Activated effector memory CD4-positive, alpha-beta T cell treated with anti-CD3 and anti-CD28 coated beads, Interleukin-2, amount 50 U/mL, for 16 hours (primary cell): ENCODE measurements at places on chromosomes 2 and 18.

DNA sequence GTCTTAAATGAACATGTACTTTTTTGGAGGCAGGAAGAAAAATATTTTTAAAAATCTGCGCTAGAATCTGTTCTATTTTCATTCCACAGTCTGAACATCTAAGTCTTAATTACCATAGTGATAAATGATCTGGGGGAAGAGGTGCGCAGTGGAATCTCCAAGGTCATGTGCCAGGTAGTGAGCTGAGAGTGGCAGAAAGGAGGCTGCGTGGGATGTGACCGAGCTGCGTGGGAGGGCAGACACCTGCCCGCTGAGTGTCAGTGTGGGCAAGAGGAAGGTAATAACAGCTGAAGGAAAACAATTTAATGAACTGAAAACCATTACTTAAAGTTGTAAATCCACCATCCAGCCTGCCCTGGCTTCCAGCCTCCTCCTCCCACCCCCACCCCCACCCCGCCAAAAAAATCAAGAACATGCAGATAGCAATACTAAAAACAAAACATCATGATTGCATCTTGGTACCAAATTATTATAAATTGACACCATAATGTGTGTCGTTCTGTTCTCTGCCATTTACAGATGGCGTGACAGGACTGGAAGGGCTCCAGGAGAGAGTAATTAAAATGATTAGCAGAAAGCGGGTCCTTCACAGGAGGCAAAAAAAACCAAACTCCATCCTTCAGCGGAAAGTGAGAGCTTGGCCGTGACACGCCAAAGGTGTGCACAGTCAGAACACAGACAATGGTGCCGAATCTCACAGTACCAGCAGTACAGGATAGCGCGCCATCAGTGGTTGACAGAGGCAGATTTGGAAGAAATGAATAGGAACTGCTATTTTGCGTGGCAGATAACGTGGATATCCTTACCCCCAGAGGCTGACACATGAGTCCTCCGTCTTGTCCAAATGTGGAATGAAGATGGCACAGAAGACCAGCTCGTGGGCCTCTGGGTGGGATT is 11.4 kb upstream of the DTNB start:
- no peak for DNase-seq

GRCh38 chr2:18402-19271 is 27.7 kb downstream of the FAM110C start:
- no peak for DNase-seq

DNA sequence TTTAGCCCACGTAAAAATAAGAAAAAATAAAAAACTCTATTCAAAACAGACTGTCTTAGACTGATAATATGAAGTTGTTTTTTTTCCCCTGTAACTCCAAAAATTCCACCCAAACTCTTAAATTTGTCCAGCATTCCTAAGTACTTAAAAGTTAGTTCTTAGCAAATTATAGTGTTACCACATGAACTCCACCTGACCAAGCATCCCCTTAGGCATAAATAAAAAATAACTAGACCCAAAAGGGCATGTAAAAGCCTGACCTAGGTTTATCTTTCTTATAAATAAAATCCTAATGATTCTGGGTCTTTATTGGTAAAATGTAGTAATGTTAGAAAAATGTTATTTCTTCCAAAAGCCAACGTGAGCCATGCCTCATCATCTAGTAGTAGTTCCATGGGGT is 54.3 kb downstream of the TTC21B start:
- DNase-seq = no peak

DNA sequence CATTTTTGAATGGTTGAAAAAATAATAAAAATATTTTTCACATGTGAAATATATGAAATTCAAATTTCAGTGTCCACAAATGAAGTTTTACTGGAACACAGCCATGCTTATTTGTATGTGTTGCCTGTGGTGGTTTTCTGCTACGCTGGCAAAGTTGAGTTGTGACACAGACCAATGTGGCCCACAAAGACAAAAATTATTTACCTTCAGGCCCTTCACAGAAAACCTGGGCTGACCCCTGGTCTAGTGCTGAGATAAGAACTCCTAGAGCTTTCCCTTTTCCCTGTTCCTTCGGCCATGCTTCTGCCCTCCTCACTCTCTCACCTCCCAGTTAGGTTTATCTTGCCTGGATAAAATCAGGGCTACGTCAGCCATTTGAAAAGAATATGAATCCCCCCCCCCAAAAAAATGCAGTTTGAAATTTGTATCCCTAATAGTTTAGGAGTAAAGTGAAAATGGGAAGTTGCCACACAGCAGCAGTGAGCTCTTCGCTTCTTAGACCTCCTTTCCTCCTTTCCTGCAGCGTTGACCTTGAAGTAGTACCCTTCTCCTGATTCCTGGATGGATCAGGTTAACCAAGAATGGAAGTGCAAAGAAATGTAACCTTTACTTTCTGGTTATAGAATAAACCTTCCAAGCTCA is 91.0 kb downstream of the LIMS1 start:
- DNase-seq = no peak

DNA sequence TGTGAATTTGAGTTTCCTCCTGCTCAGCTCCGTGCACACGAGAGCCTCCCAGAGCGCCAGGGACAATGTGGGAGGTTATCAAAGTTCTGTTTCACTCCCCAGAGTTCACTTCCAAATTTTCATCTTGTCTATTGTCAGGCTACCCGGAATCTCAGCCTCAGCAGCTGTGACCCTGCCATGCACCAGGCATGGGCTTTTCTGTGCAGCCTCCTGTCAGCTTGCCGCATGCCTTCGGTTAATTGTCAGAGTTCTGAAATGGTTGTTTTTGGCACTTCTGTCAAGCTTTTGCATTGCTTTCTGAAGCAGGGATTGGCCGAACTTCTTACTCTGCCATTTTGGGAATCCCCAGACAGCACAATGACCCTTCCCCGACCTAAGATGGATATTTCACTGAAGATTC is 60.4 kb downstream of the SH3YL1 start:
- no peak for DNase-seq

DNA sequence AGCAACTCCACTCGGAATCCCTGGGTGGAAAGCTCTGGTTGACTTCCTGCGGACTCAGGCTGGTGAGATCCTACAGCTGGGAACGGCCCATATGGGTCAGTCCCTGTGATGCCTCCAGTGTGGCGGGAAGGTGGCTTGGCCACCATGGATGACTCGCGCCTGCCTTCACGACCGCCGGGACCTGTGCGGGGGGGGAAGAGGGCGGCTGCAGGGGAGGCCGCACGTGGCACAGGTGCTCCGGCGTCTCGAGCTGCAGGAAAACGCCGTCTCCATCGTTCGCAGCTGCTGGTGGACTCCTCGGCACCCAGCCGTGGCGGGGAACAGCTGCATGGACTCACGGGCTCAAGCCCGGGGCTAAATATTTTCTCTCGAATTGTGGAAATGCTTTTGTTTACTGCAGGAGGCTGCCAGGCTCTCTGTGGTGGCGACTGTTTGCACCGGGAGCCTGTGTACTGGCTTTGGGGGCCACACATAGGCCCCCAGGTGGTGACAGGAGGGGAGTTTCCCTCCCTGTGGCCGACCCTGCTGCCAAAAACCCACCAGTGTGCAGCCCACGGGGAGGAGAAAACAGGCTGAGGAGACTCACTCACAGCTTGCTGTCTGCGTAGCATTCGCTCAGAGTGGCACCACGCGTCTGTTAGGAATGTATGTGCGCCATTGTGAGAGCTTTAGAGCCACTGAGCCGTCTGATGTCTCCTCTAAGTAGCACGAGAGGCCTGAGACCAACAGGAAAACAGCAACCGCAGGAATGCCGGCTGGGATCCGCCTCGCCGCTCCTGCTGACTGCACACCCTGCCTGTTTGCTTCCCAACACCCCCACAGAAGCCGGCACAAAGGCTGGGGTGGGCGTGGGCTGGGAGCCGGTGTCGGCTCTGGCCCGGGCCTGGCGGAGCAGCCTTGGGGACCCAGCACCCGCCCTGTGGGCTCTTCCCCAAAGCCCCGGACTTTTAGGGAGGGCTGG is 89.2 kb downstream of the NFATC1 start:
- peak; percentile 49 for DNase-seq

- no peak for DNase-seq
These were observed 81.5 kb downstream of the PIGN start for GRCh38 chr18:62105376-62105775.

GRCh38 chr2:215983581-215984351 is 29.6 kb downstream of the MREG start:
- DNase-seq = no peak

DNA sequence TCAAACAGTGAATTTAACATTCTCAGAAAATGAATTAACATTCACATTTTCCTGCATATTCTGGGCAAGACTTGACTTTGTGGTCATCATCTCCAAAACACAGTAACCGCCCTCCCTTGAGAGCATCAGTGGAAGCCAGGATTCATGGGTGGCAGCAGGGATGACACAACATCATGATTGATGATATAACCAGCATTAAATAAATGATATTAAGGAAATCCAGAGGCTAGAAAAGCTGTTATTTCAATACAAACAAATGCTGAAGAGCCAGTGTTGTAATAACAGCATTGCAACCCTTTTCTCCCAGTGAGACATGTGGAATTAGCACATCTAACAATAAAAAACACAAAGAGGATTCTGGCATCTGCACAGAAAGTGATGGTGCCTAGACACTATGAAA is 41.1 kb downstream of the CDC42EP3 start:
- no peak for DNase-seq

DNA sequence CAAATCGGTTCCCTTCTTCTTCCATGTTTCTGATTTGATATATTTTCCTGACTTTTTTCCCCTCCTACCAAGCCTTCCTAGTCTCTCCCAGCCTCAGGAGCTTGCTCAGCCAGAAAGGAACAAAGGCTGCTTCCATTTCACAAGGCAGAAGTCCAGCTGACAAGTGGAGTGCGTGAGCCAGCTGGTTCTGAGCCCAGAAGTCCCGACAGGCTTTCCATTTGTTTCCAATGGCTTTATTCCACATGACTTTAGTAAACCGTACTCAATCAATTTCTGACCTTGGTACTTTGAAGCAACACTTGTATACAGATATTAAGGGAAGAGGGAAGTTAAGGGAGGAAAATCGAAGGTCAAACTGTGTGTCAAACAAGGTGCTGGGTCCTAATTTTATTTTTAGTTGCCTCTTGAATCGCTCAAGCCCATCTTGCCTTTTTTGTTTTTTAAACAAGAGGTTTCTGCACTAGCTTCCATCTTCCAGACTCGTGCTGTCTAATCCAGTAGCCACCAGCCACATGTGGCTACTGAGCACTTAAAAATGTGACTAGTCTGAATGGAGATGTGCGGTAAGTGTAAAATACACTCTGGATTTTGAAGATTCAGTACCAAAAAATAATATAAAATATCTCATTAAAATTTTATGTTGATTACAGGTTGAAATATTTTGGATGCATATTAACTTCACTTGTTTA is 36.2 kb downstream of the WIPF1 start:
- DNase-seq = no peak

DNA sequence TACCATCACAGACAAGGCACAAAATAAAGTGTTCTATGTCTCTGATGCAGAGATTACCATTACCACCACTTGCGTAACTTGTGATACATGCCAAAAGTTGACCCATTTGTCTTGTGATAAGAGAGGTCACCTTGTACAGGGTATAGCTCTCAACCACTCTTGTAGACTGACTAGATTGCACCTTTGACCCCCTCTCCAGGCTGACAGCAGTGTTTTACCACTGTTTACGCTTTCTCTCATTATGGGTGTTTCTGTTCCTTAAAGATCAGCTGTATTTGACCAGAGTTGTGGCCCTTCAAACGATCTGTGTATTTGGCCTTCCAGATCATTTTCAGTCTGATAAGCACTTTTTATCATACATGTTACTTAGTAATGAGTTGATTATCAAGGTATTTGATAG is 215.7 kb upstream of the HNMT start:
- DNase-seq = no peak

DNA sequence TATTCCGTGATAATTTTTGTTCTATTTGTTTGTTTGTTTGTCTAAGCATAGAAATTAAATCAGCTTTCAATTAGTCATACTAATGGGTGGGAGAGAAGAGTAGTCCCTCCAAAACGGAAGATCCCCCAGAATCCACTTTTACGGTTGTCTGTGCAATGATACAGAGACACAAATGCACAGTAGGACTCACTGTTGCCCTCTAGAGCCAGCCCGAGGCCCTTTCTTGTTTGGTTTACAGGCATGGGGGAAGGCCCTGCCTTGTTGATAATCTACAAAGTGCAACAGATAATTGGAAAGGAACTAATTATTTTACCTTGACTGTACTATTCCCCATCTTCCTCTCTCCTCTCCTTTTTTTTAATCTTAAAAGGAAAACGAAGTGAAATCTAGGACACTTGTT is 121.1 kb downstream of the ACOXL start:
- peak; percentile 83 for DNase-seq

DNA sequence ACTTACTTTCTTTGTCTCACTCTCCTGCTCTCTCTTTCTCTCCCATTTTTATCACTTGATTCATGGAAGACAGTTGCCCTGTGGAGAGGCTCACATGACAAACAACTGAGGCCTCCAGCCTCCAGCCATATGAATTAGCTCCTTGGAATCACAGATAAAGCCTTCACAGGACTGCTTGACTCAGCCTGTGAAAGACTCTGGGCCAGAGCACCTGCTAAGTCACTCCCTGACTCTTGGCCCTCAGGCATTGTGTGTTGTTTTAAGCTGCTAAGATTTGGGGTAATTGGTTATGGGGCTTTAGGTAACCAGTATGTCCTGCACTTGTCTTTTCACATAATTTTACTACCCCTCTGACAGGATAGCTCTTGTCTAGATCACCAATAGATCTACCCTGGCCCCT is 334.9 kb downstream of the SOX11 start:
- no peak for DNase-seq

DNA sequence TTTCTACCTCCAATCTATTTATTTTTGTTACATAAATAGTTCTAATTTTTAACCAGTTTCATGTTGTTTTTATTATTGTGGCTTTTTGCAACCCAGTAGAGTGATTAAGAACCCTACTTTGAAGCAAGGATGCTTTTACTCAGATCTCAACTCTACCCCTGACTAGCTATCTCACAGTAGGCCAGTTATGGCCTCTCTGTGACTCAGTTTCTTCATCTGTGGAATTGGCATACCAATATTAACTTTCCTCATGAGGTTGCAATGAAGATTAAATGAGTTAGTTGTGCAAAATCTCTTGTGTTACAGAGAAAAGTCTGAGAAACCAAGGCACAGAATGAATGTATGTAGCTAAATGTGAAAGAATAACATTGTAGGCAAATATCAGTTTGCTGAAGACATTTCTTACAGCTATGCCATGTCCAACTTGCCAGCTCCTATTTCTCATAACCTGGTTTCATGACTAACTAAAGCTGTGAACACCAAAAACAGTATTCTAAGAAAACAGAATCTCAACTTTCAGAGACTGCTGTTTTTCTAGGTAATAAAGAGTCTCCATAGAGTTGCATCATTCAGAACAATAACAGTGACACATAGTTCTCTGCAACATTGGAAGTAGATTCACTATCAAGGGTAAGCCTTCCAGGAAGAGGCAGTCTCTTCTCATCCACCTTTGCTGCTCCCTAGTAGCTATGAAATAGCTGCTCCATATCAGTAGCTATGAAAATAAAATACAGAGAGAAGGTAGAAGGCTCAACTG is 33.2 kb upstream of the CYTIP start:
- DNase-seq = no peak

GRCh38 chr18:22387364-22387763 is 30.4 kb downstream of the CTAGE1 start:
- no peak for DNase-seq

DNA sequence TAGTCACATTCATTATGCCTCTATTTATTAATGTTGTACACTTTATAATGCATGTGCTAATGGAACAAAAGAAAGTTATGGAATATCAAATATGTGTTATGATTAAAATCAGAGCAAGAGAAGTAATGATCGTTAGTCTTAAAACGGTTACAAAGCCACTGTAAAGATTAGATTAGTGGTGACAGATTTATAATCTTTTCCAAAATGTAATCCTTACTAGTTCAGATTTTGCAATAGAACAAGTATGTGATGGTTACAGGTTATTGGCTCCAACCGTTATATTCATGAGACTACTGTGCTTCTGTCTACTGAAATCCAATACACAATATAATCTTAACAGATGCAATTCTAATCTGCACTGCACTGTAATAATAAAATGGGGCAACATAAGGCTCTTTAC is 180.6 kb downstream of the ZNF521 start:
- no peak for DNase-seq
